Kidney (tissue), 22 donors: ENCODE measurements at places on chromosomes 13 and 19. TPM values are rescaled to one million over a fixed set of nuclear protein-coding genes. Genes with fewer than 3 reads are reported as not detected.

The CEP89 gene
- total RNA-seq, result 24.0 TPM

The MEGF8 gene
- 31.6 TPM for total RNA-seq

The ZNF154 gene
- 11.1 TPM for total RNA-seq

The LGALS14 gene
- total RNA-seq, result not detected

The LGALS4 gene
- total RNA-seq, result 12.2 TPM

The ZNF729 gene
- total RNA-seq, result not detected

The C19orf38 gene
- total RNA-seq, result 3.3 TPM

The PLK5 gene
- not detected for total RNA-seq

The TNFSF9 gene
- total RNA-seq, result 1.1 TPM

The ZNF471 gene
- total RNA-seq, result 9.3 TPM

The RFPL4AL1 gene
- not detected for total RNA-seq

The EFNA2 gene
- not detected for total RNA-seq

The ZNF30 gene
- total RNA-seq, result 3.5 TPM

The HAUS8 gene
- 6.9 TPM for total RNA-seq

The CLN5 gene
- total RNA-seq, result 80.8 TPM

The DNAJC15 gene
- 18.8 TPM for total RNA-seq

The AKT1S1 gene
- total RNA-seq, result 33.7 TPM

The ZNF570 gene
- total RNA-seq, result 8.2 TPM

The THSD1 gene
- total RNA-seq, result 6.4 TPM

The MAP4K1 gene
- 17.7 TPM for total RNA-seq

The KL gene
- total RNA-seq, result 12.5 TPM

The AP1M2 gene
- 74.1 TPM for total RNA-seq

The SIGLEC8 gene
- 1.8 TPM for total RNA-seq

The SAE1 gene
- total RNA-seq, result 49.4 TPM

The RNF17 gene
- total RNA-seq, result not detected

The ICAM5 gene
- 2.9 TPM for total RNA-seq

The MYCBP2 gene
- 96.4 TPM for total RNA-seq

The FAM124A gene
- 3.5 TPM for total RNA-seq

The TMEM38A gene
- total RNA-seq, result 5.8 TPM

The PNMA8B gene
- total RNA-seq, result 1.3 TPM

The IRGC gene
- total RNA-seq, result not detected
